Activated CD8-positive, alpha-beta memory T cell treated with anti-CD3 and anti-CD28 coated beads for 1 hour (primary cell): ENCODE measurements at places on chromosomes 1 and 21.

- DNase-seq: no peak
Measured at GRCh38 chr1:101316256-101316655, 79.4 kb downstream of the S1PR1 start.

GRCh38 chr1:218659911-218660677, 315.0 kb downstream of the TGFB2 start:
- no peak for DNase-seq

DNA sequence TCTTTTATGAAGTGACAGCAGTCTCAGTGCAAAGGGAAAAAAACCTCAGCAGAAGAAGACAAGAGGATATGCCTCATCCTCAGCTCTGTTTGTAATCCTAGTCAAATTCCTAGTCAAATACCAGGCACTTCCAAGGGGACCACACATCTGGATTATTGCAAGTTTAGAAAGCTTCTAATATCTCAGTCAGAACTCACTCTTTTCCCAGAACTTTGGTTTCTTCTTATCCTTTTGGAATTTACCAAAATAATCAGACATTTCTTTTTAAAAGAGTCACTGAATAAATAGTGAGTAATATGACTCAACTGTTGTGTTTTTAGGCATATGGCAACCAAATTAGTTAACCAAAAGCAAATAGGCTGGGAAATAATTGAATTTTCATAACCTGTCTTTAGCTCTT, 47.8 kb downstream of the PRRX1 start:
- no peak for DNase-seq

DNA sequence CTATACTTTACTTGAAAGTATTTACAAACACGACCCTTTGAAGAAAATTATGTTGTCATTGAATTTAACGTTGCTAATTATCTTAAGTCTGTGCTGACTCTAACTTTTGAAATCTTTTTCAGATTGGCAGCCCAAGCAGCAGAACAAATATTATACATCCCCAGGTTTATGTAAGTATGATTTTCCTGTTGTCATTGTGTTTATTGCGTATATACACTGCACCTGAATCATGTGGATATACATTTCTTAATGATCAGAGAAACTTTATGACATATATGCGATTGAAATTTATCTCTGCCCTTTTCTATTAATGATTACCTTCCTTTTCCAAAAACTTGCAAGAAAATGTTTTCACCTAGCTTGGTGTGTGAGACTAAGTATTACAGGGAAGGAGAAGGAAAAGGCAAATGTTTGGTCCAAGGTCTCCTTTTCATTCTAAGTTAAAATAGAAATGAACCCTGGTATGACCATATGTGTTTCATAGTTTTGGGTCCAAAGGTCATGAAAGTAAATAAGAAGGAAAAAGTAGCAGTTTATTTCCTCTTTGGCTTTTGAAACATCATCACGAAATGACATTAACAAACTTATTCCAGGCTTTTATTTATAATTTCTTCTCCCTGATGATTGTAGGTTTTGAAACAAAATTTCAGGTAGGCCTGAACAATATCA, 116.8 kb downstream of the VPS13D start:
- no peak for DNase-seq

DNA sequence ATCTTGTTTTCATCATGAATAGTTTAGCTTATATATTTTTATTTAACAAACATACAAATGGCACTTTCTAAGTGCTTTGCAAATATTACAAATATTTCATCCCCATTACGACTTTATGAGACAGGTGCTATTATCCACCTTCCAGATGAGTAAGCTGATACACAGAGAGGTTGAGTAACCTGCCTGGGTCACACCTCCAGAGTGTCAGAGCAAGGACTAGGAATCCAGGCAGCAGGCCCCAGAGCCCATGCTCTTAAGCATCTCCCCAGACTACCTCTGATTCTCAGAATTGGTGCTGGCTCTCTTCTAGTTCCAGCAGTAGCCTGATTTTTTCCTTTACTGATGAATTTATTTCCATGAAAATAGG, 40.0 kb downstream of the EPHB2 start:
- DNase-seq: no peak
